AG09309 (cell line): ENCODE measurements at places on chromosomes 5 and 9.

- no peak for DNase-seq
Observed at GRCh38 chr9:18855656-18856055, 177.4 kb downstream of the SAXO1 start.

DNA sequence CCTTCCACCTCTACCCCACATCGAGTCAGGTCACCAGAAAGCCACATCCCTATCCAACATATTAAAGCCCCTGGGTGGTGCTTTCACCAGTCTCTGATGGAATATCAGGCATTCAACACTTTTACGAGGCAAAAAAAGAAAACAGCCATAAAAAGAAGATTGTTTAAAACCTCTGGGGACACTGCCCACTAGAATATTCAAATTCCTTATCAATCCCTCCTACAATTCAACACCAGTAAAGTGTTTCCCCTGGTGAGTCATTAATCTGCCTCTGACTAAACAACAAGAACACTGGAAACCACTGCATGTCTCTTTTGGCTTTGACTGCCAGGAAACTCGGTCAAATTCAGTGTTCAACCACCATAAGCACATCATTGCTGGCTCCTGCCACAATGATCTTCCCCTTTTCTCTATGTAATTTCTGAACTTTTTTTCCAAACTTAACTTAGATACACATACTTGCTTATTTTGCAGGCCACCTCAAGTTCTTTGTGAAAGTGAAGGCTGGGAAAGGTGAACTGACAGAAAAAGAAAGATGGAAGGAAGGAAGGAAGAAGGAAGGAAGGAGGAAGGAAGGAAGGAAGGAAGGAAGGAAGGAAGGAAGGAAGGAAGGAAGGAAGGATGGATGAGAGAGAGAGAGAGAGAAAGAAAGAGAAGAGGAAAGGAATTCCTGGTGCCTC, 105.3 kb downstream of the PAX5 start:
- peak; percentile 70 for DNase-seq

- no peak for DNase-seq
Observed at GRCh38 chr9:75235632-75236031, 147.3 kb downstream of the OSTF1 start.

- no peak for DNase-seq
Observed at GRCh38 chr5:63655043-63655442, 307.2 kb downstream of the HTR1A start.
